ENCODE measurements at places on chromosomes 5 and 9.

DNA sequence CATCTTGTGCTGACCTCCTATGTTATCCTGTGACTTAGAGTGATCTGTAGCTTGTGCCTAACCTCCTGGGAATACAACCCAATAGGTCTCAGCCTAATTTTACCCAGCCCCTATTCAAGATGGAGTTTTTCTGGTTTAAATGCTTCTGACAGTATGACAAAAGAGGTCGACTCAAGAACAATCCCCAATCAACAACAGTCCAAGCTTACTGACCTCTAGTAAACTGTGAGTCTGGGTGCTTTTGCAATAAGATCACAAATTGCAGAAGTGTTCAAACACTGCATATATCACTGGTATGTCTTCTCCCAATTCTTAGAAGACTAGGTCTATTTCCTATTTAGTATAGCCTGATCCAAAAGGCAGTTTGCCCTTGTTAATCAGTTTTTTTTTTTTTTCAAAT lies 323.5 kb upstream of the PTGER4 start:
- DNase-seq, result no peak

- no peak for DNase-seq
These were observed 93.2 kb downstream of the FSTL4 start for GRCh38 chr5:133519191-133519590.

DNA sequence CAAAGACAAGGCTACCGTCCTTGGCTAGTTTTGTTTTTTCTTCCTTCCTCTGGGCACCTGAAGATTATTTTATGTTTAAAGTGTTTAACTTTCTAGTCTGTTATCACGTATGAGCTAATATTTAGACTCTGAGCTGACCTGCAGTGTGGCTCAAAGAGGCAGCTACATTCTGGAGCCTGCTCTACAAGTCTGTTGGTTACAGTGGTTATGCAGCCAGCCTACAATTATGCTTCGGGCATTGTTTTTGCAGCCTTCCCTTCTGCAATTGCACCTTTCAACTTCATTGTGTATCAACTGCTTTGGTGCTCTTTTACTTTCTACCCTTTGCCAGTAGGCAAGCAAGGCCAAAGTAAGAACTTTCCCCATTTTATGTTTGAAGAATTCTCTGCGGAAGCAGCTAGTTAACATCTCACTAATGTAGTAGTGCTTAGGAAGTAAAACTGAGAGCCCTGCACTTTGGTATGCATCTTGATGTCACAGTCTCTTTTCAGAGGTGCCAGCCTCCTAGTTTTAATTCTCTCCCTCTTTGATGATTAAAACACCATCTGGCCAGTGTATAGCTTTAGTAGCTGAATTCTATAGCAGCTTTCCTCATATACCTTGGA lies 322.1 kb downstream of the FAM170A start:
- DNase-seq, result no peak

DNA sequence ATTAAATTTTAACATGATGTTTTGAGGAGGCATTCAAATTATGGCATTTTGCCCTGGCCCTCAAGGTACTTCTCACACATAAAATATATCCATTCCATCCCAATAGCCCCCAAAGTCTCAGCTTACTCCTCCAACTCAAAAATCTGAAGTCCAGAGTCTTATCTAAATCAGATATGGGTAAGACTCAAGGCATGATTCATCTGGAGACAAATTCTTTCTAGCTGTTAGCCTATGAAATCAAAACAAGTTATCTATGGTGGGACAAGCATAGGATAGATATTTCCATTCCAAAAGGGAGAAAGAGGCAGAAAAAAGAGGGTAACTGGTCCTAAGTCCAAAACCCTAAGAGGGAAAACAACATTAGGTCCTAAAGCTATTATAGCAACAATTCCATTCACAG lies 408.4 kb downstream of the ZNF608 start:
- DNase-seq, result no peak

DNA sequence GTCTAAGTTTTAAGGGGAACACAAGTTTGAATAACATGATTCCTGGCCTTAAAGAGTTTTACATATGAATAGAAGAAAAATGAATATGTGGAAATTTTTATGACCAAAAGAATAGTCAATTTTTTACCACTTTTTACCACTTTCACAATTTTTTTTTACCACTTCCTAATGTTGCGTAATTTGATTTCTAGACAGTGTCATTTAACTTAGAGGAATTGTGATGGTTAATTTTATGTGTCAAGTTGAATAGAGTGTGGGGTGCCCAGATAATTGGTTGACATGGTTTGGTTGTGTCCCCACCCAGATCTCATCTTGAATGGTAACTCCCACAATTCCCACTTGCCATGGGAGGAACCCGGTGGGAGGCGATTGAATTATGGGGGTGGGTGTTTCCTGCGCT lies 416.6 kb downstream of the KIF4B start:
- no peak for DNase-seq

- no peak for DNase-seq
These were observed 15.6 kb downstream of the SPARC start for GRCh38 chr5:151670953-151671636.

DNA sequence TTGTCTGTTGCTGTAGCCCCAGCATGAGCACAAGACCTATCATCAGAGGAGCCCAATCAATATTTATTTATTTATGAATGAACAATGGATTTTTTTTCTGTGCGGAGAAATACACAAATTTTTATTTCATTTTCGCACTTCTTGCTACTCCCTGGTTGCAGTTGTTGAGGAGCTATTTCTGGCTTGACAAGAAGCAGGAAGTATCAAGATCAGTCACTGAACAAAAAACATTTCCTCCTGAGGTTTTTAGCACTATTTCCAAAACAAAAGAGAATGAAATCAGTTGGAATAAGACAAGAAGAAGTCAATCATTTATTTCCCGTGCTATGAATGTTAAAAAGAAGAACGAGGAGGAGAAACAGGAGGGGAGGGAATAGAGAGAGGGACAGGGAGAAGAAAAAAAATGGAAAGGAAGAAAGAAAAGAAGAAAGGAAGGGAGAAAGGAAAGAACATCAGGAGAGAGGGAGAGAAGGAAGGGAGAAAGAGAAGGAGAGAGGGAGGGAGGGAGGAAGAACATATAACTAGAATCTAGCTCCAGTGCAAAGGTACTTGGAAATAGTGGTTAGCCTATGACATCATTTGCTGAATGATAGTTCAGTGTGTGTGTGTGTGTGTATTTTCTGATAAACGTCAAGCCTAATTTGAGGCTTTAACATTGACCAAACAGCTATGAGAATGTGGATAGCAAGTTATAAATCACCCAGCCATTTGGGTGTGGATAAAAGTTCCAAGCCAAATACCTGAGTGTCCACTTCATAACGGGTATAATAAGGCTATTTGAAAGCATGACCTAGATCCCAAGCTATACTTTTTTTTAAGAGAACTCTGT lies 586.0 kb downstream of the EBF1 start:
- DNase-seq, result no peak

DNA sequence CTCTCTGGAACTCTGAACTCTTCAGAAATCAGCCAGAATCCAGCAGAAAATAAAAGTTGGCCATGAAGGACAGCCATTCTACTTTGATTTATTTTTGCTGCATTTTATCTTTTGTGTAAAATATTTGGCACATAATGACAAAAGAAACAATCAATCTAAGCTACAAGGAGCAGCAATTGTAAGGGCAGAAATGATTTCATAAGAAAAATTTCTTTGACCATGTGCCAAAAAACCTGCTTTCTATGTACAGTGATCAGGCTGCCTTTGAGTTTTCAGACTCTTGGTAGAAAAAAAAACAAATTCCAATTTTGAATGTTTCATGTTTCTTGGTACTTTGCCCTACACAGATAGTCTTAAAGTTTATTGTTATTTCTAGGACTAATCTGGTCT lies 69.8 kb upstream of the SLC1A3 start:
- DNase-seq, result no peak

- no peak for DNase-seq
These were observed 159.9 kb downstream of the TMEM38B start for GRCh38 chr9:105854026-105854782.

GRCh38 chr9:32404856-32405255 lies 20.4 kb downstream of the ACO1 start:
- no peak for DNase-seq

GRCh38 chr9:6525326-6526045 lies 112.5 kb downstream of the UHRF2 start:
- DNase-seq, result no peak

DNA sequence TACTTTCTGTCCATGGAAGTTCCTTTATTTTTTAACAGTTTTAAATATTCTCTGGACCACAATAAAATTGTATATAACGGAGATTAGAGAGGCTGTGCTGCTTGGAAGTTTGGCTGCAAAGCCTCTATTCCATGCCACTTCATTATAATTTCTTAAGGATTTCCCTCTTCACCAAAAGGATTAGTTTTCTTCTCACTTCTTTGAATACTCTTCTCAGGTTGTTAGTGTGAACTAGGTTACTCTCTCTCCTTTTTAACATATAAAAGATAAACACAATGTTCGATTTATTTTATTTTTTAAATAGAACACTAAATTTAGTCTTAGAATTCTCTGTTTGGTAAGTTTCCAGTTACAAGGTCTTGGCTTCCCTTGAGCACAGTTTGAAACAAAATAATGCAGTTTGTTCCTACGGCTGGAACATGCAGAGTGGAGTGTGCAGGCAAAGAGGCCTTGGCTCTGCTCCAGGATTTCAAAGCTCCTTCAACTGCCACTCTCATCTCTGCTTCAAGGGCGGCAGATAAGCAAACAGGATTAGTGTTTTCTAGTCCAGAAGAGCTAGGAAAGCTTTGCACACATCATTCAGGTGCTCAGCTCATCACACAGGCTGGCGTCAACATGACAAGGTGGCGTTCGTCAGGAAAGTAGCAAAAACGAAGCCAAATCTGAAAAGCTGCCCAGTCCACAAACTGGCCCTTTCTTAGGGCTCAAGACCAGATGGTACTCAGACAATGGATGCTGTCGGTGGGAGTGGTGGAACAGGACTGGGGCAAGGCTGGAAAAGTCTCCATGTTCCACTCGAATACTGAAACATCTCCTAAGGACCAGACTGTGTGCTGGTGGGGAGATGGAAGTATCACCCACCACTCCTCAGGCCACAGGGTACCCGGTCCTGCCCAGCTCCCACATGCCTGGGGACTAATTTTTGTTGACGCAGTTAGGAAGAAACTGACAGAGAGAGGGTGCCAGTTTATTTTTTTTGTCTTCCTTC lies 286.6 kb downstream of the CRB2 start:
- DNase-seq, result no peak

GRCh38 chr5:138029944-138030343 lies 2.9 kb downstream of the FAM13B start:
- no peak for DNase-seq

GRCh38 chr9:104091708-104092107 lies 2.4 kb upstream of the SMC2 start:
- DNase-seq, result no peak

DNA sequence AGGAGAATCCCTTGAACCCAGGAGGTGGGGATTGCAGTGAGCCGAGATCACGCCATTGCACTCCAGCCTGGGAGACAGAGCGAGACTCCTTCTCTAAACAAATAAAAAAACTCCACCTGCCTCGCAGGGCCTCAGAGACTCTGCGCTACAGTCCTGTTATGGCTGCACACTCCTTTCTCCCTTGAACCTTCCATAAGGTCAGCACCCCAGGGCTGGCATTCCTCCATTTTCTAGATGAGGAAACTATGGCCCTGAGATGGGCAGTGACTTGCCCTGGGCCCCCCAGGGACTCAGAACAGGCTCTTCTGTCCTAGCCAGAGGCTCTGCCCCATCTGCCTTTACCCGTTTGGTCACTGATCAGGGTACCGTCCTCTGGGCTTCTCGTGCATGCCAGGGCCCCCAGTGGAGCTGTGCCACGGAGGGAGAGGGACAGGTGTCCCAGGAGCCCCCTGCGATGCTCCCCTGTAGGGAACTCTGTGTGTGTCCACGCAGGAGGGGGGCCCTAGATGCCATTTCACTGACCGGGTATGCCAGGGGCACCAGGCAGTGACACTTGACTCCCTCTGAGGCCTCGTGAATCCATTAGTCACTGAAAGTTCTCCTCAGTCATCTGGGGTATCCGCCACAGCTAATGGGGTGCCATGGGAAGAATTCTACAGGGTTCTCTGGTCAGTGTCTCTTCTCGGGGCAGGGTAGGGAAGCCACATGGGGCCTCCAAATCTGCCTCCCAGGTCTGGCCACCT lies 16.2 kb downstream of the RALGDS start:
- DNase-seq, result no peak

DNA sequence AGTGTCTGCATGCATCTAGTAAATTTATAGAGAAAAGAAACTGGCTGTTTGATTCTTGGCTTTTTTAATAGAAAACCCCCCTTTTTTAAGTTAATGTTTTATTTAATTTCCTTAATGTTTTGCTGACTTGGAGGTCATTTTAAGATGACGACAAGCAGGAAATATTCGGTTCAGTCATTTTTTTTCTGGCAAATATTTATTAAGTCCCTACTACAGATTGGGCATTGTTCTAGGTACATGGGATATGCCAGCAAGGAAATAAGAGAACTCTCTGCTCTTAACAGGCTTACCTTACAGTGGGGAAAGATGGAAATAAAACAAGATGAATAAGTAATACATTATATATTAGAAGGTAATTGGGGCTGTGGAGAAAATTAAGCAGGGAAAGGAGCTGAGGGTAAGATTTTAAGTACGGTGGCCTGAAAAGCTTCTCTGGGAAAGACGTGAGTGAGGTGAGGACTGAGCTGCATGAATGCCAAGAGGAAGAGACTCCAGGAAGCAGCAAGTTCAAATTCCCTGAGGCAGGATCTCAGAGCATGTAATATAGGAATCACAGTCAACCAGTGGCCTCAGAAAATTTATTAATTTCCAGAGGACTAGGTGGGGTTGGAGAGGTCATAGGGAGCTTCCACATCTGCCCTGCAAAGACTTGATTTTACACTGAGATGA lies 316.0 kb upstream of the DAP start:
- no peak for DNase-seq

All from activated T-helper 1 cell treated with anti-CD3 and anti-CD28 coated beads, Interleukin-2, amount 50 U/mL, for 16 hours (primary cell).